ENCODE measurements at places on chromosomes 16 and 17. TPM values are rescaled to one million over a fixed set of nuclear protein-coding genes. Genes with fewer than 3 reads are reported as not detected.
A peak's percentile ranks its signal among the peaks of the same experiment; 100 is the strongest.

- no peak for DNase-seq
Measured at GRCh38 chr16:53821487-53821886, 117.5 kb downstream of the FTO start.

DNA sequence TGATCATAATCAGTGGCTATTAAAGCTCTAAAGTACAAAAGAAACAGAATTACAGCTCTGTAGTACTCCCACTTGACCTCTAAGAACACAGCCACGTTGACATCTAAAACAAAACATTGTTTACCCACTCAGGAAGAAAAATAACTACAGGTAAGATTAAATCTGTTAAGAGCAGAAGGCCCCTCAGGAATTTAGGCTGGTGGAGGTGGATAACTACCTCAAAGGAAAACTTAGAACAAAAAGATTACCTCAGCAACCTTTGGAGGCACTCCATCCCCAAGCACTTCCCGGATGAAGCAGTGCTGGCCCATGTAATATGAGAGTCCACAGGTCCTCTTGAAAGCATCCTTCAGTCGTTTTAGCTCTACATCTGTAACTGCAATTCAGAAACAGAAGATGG, 46.7 kb downstream of the USP32 start:
- DNase-seq, result no peak

GRCh38 chr17:68684949-68685357, 83.8 kb upstream of the FAM20A start:
- DNase-seq, result peak; percentile 59

Gene HSPB9
- not detected for total RNA-seq

Measured in tongue (tissue), 3 donors.